IMR-90 (cell line): ENCODE measurements at places on chromosomes 2 and 18. TPM values are rescaled to one million over a fixed set of nuclear protein-coding genes. Genes with fewer than 3 reads are reported as not detected.

GRCh38 chr2:181224866-181225265 is 232.3 kb upstream of the ITGA4 start:
- H3K4me3 ChIP-seq = no peak overlapping the region
- no peak for DNase-seq
- H3K36me3 ChIP-seq = no peaks in the 10 kb centered on the region
- no peak overlapping the region for H3K27ac ChIP-seq
- H3K27me3 ChIP-seq = no peaks in the 10 kb centered on the region
- H3K4me1 ChIP-seq = no peaks in the 10 kb centered on the region

Gene GKN1
- not detected in 2 replicates for total RNA-seq

Gene VRK2
- total RNA-seq = 22.8 and 27.2 TPM in 2 replicates

Gene C2orf42
- 24.4 and 31.5 TPM in 2 replicates for total RNA-seq

Gene GAD1
- not detected in 2 replicates for total RNA-seq
